Activated CD8-positive, alpha-beta T cell treated with anti-CD3 and anti-CD28 coated beads, Interleukin-2, amount 10 ng/mL, durations not matched to agents 7 days and 5 days (primary cell): ENCODE measurements at places on chromosomes 16 and 17.

DNA sequence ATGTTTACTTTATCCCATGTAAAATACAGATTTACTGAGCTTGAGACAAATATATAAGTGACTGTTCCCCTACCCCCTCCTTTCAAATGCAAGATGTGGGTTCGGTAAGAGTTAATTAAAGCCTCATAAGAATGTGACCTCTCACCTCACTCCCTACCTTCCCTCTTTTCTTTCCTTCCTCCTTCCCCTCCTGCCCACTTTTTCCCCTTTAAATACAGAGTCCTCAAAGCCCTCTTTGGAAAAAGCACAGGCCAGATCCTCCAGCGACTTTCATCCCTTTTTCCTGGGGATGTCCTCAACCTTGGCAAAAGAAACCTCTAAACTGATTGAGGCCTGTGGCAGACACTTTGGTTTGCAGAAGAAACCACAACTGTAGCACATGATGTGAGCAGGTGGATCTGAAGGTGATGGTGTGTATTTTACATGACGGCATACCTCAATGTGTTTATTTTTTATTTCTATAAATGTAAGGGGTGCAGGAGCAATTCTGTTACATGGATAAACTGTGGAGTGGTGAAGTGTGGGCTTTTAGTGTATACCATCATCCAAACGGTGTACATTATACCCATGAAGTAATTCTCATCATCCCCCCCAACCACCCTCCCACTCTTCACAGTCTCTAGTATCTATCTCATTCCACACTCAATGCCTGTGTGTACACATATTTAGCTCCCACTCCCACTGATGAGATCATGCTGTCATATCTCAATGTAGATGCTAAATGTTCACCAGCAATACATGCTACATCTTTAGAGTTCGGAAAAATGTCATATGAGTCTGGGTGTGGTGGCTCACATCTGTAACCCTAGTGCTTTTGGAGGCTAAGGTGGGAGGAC is 77.7 kb downstream of the XYLT1 start:
- H3K27me3 ChIP-seq = no peaks in the 10 kb centered on the region
- DNase-seq = no peak
- H3K4me3 ChIP-seq = no peak overlapping the region
- peaks cover 67% of the 10 kb centered on the region for H3K36me3 ChIP-seq

DNA sequence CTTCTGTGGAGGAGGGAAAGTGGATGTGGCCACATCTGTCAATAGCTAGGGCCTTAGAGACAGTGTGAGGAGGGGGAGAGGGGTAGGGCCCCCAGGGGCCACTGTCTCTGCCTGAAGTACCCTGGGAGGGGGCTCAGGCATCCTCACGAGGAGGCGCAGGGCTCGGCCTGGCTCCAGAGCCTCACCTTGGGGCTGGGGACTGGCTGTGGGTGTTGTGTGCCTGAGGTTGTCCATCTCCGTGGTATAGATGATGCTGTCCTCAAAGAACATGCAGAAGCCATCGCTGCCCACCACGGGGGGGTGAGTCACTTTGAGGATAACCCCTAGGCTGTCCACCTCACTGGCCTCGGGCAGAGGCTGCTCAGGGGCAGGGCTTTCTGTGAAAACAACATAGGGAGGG is 12.1 kb downstream of the PLEKHG4 start:
- H3K27me3 ChIP-seq = peaks cover 2% of the 10 kb centered on the region
- H3K4me1 ChIP-seq = peaks cover 14% of the 10 kb centered on the region
- no peaks in the 10 kb centered on the region for H3K36me3 ChIP-seq
- no peak overlapping the region for H3K4me3 ChIP-seq

DNA sequence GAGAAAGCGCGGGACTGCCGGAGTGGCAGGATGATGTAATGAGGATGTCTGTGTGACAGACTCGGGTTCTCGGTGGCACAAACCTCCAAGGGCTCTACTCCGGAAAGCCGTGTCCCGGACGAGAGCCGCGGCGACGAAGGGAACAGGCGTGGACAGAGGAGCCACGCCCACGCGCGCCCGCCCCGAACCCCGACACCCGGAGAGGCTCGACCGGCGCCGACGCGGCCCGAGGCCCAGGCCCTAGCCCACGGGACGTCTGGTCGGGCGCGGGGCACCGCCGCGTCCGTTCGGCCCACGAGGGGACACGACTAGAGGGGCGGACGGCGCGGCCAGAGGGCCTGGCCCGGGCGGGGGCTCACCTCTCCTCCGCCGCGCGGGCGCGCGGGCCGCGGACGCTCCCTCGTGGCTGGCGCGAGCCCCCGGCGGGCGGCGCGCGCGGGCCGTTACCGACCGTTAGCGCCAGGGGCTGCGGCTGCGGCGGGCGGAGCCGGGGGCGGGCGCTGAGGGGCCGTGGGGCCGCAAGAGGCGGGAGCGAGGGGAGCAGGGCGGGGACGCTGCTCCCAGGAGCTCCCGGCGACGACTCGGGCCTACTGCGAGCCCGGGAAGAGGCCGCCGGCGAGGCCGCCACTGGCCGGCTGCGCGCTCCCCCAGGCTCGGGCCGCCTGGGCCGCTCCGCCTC is 2.1 kb upstream of the IRX5 start:
- peaks cover 12% of the 10 kb centered on the region for H3K36me3 ChIP-seq
- H3K27me3 ChIP-seq = peaks cover 55% of the 10 kb centered on the region
- peaks cover 35% of the 10 kb centered on the region for H3K4me1 ChIP-seq
- peak overlapping the region; percentile 80 for H3K27ac ChIP-seq

DNA sequence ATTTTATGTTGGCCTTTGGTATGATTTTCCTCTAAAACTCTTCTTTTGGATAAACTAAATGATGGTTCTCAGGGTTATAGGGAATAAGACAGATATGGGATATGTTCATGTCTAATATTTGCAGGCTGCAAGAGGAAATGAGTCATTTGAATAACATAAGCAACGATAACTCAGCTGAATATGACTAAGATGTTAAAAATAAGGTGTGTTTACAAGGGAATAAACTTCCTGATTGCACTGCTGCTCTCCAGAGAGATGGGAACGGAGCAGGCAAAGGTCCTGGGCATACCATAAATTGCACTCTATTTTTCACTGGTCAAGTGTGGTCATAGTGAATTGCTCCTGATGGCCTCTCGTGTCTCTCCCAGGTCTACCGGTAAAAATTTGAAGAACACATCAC is 666.2 kb downstream of the TOX3 start:
- H3K36me3 ChIP-seq = no peaks in the 10 kb centered on the region
- no peak overlapping the region for H3K27ac ChIP-seq
- no peaks in the 10 kb centered on the region for H3K4me1 ChIP-seq
- no peak overlapping the region for H3K4me3 ChIP-seq
- H3K27me3 ChIP-seq = no peaks in the 10 kb centered on the region
- DNase-seq = no peak

- H3K27ac ChIP-seq = no peak overlapping the region
- peaks cover 8% of the 10 kb centered on the region for H3K4me1 ChIP-seq
- H3K27me3 ChIP-seq = peaks cover 21% of the 10 kb centered on the region
- no peaks in the 10 kb centered on the region for H3K36me3 ChIP-seq
Measured at GRCh38 chr17:77798031-77798430, 160.5 kb upstream of the TNRC6C start.

GRCh38 chr17:44908761-44909326 is 6.5 kb downstream of the GFAP start:
- H3K4me3 ChIP-seq = no peak overlapping the region
- H3K36me3 ChIP-seq = no peaks in the 10 kb centered on the region
- no peak for DNase-seq
- H3K27me3 ChIP-seq = peaks cover 37% of the 10 kb centered on the region
- H3K4me1 ChIP-seq = peaks cover 17% of the 10 kb centered on the region
- H3K27ac ChIP-seq = no peak overlapping the region

DNA sequence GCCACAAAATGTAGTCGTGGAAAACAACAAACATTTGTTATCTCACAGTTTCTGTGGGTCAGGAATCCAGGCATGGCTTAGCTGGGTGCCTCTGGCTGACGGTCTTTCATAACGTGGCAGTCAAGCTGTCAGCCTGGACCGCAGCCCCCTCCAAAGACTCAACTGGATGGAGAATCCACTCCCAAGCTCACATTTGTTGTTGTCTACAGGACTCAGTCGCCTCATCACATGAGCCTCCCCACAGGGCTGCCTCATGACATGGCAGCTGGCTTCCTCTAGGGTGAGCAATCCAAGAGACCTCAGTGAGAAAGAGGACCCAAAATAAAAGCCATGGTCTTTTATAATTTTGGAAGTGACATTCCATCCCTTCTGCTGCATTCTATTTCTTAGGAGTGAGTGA is 34.7 kb upstream of the AKAP1 start:
- H3K36me3 ChIP-seq = no peaks in the 10 kb centered on the region
- no peak for DNase-seq
- no peak overlapping the region for H3K27ac ChIP-seq
- peaks cover 35% of the 10 kb centered on the region for H3K27me3 ChIP-seq
- no peak overlapping the region for H3K4me3 ChIP-seq

DNA sequence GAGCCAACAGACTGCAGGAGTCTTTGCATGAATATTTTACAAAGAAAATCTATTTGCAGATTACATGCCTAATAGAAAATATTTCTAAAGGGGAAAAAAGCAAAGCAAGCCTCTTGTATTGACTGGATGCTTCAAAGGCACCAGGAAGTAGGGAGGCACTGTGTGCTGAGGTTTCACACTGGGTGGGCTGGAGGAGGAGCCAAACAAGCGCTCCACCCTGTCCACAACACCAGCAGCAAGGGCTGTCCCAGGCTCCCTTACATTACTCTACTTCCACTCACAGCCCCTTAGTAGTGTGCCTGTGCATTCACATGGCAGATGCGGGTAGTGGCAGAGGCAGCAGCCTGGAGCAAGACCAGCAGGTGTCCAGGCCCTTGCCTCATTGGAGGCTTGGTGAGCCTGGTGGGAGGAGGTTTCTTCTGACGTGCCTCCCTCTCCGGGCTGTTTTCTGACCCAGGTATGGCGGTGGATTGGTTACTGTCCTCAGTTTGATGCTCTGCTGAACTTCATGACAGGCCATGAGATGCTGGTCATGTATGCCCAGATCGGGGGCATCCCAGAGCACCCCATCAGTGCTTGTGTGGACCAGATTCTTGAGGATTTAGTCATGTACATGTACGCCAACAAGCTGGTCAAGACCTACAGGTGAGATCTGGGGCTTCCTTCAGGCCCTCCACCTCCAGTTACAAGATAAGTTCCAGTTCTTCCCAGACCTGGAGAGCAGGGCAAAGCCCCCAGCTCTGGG is 7.0 kb upstream of the CCNF start:
- peaks cover 22% of the 10 kb centered on the region for H3K4me1 ChIP-seq
- no peaks in the 10 kb centered on the region for H3K36me3 ChIP-seq
- peak; percentile 61 for DNase-seq

DNA sequence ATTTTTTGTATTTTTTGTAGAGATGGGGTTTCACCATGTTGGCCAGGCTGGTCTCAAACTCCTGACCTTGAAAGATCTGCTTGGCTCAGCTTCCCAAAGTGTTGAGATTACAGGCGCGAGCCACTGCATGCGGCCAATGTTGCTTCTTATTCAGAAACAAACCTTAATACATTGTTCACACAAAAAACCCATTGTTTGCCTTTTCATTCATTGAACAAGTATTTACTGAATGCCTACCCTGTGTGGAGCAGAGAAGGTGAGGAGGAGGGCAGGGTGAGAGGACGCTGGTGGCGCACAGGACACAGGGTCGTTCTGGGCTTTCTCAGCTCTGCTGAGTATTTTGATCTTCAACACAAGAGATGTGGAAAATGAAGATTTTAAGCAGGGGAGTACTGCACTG is 8.0 kb upstream of the KRT23 start:
- H3K27ac ChIP-seq = no peak overlapping the region
- no peak for DNase-seq
- H3K27me3 ChIP-seq = peaks cover 41% of the 10 kb centered on the region
- H3K4me3 ChIP-seq = no peak overlapping the region
- H3K4me1 ChIP-seq = no peaks in the 10 kb centered on the region
- H3K36me3 ChIP-seq = no peaks in the 10 kb centered on the region
